ENCODE measurements at places on chromosomes 3 and 15. TPM values are rescaled to one million over a fixed set of nuclear protein-coding genes. Genes with fewer than 3 reads are reported as not detected.
A peak's percentile ranks its signal among the peaks of the same experiment; 100 is the strongest.

The LRRIQ4 gene
- total RNA-seq, result not detected

The CCNB2 gene
- 69.7 TPM for total RNA-seq

The DPPA2 gene
- 0.51 TPM for total RNA-seq

The SERINC4 gene
- not detected for total RNA-seq

The ACAN gene
- not detected for total RNA-seq

The ADAMTS17 gene
- not detected for total RNA-seq

The TMEM212 gene
- total RNA-seq, result not detected

The ESYT3 gene
- not detected for total RNA-seq

The GATA2 gene
- total RNA-seq, result not detected

The RTP3 gene
- total RNA-seq, result not detected

The GDPGP1 gene
- total RNA-seq, result 3.0 TPM

- DNase-seq, result peak; percentile 74
Observed at GRCh38 chr3:117192888-117193287, 483.3 kb downstream of the TUSC7 start.

DNA sequence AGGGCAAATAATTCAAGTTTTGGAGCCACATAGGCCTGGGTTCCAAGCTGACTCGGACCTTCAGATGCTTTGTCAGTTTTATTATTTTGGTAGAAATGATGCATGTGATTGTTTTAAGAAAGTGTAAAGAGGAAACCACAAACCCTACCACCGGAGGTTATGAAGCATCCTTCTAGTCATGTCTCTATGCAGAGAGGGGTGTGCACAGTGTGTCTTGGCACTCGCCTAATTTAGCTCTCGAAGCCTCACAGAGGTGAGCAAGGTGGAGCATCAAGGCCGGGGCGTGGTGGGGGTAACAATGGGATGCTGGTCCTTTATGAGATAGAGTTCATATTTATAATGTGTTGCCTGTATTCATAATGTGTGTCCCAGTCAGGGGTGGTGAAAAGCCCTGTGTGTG is 63.7 kb upstream of the SMAD6 start:
- no peak for DNase-seq

- no peak for DNase-seq
Observed at GRCh38 chr3:73885862-73886261, 261.1 kb upstream of the PDZRN3 start.

DNA sequence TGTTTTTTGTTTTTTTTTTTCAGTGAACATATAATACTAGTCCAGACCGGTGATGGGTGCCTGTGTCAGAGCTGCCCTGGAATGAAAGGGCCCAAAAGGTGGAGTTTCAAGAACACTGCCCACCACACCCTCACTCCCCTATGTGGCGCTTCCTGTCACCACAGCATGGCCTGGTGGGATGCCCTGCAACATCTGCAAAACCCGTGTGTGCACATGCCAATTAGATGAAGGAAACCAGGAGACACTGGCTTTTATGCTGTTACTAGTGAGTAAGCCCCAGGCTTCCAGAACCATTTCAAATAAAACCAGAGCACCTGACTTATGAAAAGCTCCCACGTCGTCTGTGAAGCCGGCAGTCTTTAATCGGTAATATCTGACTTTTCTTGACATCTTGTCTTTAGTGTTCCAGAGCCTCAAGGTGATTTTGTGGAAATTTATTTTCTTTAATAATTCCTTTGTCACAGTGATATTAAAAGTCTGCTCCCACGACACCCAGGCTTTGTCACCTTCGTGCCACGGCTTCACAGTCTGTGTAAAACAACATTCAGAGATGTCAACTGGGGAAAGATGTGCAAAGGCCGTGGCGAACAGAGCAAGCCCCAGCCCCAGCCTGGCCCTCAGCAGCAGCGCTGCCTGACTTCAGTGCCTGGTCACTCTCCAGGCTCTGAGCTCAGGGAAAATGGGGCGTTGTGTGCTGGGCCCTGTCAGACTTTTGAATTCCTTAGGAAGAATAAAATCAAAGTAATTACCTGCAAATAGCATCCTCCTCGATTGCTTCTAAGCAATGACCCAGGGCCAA is 6.4 kb downstream of the CFAP92 start:
- no peak for DNase-seq

DNA sequence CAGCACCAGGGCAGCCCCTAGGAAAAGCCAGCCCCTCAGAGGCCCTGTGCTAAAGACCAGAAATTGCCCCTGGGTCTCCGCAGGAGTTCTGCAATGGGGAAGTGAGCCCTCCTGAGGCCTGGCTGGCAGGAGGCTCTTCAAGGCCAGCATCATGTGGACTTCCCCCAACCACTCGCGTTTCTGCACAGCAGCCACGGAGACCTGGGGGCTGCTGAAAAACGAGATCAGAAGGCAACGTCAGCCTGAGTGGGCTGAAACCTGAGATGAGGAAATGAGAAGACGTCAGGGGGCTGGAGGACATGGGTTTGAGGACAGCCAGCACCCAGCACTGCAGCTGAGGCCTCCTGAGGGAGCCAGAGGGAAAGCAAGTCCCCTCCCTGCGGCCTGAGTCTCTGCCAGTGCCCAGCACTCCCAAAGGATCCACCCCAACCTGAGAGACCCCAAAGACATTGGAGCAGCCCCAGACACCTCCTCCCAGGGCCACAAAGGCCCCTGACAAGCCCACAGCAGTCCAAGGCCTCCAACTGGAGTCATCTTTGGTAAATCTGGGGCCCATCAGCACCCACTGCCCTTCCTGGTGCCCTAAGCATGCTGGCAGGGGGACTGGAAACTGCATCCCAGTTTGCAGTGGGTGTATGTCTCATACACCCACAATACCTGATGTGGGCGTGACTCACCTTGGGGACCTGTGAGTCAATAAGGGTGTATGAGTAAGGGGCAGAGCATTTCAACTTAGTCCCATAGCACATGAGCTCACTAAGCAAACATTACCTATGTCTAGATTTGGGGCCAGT is 29.2 kb upstream of the CYP11A1 start:
- DNase-seq, result peak; percentile 43

DNA sequence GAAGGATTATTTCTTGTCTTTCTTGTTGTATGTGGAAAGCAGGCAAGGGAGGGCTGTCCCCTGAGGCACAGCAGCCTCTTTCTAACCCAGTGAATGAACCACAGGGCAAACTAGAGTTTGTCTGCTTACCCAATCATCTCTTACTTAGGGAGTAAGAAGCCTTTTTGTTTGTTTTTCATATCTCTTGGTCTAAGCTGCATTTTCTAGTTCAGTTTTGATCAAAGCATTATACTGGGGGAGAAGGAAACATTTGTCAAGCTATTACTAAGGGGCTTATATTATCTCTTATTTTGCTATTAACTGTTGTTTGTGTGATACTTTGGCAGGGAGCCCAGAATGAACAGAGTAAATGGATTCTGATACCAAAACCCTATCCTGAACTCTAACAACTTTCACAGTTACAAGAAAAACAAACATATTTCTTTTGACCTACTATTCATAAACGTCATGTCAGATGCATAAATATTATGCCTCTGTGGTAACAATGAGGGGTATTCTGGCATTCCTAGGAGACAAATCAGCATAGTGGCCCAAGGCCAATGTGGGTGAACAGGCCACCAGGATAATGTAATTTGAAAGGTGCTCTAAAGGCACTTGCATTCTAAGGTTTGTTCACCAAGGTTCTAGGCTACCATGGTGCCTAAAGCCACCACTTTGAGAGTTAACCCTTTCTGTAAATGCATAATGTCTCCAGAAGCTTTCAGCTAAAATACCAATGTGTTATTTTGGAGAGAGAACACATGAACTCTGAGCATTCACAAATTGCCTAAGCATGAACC is 271.6 kb upstream of the ZPLD1 start:
- DNase-seq, result peak; percentile 97

- DNase-seq, result no peak
Observed at GRCh38 chr3:55147406-55147805, 219.5 kb upstream of the LRTM1 start.

DNA sequence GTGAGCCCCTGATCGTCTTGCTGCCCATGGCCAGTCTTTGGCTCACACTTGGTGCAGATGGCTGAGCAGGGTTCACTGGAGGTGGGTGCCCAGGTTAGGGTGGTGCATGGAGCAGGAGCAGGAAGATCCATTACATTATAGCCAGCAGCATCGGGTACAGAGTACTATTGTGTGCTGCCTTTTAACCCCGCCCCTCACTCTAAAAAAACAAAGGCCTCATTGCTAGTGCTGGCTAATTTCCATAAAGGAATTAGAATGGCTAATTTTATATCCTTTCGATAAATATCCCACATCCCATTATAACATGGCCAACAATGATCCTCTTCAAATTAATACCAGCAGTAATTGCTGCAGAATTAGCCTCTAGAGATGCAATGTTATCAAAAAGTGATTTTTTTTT is 45.8 kb upstream of the PPP4R2 start:
- no peak for DNase-seq

DNA sequence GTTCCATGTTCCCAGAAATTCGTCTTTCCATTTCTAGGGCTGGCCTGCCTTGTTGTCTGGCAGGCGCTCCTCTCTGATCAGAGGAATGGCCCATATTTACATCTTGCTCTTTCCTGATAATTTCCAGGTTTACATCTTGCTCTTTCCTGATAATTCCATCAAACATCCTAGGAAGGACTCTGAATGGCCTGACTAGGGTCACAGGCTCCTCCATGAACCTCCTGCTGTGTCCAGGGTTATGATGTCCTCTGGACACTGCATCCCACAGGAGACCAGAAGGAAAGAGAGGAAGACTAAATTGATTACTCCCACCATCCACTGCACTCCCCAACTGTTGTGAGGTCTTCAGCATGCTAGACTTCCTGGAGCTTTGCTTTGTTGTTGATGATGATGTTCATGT is 75.4 kb downstream of the CLSTN2 start:
- DNase-seq, result no peak

DNA sequence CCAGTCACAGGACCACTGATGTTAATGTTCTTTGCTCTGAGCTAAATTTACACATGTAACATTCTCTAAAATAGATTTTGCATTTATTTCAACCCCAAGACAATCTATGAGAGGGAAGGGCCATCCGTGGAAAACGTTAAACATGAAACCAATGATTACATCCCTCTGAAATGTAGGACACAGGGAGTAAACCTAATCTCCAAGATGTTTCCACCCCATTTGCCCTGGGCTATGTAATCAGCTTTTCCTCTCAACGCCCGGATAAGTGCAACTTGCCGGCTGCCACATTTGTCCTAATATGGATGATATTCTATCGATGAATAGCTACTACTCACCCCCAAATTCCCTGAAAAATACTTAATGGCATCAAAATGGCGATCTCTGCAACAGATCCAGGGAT is 6.4 kb upstream of the FMN1 start:
- peak; percentile 32 for DNase-seq

- DNase-seq, result peak; percentile 20
Observed at GRCh38 chr3:33438284-33438668, 1.9 kb downstream of the UBP1 start.

- DNase-seq, result no peak
Observed at GRCh38 chr3:115898656-115899410, 275.5 kb downstream of the GAP43 start.

GRCh38 chr15:69631978-69632377 is 179.4 kb downstream of the RPLP1 start:
- no peak for DNase-seq

GRCh38 chr3:13696699-13697098 is 147.8 kb downstream of the FBLN2 start:
- DNase-seq, result no peak

DNA sequence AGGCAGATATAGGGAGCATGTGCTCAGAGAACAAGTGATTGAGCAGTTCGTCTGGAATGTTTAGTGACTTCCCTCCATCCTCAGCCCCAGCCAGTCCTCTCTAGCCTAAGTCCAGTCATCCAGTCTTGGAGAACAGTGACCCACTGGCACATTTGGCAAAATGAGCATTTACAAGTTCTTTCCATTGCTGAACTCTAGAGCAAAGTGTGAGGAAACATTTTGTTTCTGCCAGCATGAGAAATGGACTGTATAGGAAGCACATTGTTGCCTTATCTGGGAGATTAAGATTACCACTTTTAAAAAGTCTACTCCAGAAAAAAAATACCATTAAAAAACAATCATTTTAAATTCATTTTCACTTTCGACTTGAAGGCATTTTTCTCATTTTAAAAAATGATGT is 353.6 kb downstream of the SHQ1 start:
- DNase-seq, result no peak

GRCh38 chr3:39505866-39506742 is 38.6 kb downstream of the MOBP start:
- DNase-seq, result no peak

GRCh38 chr3:110989446-110989845 is 82.2 kb upstream of the NECTIN3 start:
- no peak for DNase-seq

GRCh38 chr3:110932567-110932966 is 139.0 kb upstream of the NECTIN3 start:
- DNase-seq, result peak; percentile 2

- DNase-seq, result no peak
Observed at GRCh38 chr3:129025691-129026435, 24.8 kb downstream of the EFCC1 start.

DNA sequence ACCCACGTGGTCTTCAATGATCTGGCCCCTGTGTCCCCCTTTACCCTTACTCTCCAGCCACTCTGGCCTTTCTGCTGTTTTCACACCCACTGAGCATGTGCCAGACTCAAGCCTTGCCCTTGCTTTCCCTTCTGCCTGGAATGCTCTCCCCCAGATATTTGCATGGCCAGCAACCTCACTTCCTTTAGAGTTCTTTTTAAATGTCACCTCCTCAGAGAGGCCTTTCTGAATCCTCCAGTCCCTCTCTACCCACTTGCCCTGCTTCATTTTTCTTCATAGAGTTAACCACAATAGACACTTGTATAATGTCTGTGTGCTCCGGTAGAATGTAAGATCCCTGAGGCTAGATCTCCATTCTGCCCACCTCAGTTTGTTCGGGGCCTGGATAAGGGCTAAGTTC is 39.4 kb upstream of the TIPARP start:
- no peak for DNase-seq

- DNase-seq, result peak; percentile 52
Observed at GRCh38 chr3:9552252-9552999, 1.2 kb downstream of the LHFPL4 start.

- no peak for DNase-seq
Observed at GRCh38 chr3:48931944-48932580, 13.4 kb downstream of the ARIH2 start.

DNA sequence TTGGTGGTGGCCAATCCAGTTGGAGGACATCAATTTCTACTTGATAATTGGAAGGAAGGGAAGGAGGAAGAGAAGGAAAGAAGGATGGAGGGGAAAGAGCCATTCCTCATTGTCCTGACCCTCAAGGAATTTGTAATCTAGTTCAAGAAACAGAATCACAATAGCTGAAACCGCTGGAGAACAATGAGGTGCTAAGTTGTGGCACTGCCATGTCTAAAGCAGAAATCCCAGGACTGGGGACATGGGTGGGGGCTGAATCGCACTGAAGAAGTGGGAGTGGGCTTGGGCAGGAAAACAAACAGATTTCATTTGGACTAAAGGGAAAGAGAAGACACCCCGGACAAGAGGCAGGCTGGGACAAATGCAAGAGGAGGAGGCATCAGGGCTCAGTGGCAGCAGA is 183.6 kb downstream of the UACA start:
- no peak for DNase-seq

DNA sequence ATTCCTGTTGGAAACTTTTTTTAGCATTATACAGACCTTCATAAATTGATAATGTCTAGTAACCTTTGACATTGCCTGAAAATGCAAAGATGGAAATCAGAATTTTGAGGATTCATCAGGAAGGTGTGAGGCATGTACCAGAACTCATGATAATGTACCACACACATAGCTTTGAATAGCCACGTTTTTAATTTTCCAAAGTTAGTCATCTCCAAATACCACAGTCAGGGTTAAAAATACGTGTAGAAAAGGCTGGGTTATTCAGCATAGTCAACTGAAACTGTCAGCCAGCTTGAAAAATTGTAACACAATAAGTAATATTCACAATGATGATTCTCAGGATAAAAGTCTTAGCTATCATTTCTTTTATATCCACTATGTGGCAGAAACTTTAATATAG is 102.0 kb upstream of the THRB start:
- DNase-seq, result no peak
